Stimulated activated CD8-positive, alpha-beta memory T cell treated with anti-CD3 and anti-CD28 coated beads, Interleukin-4, amount 100 ng/mL, for 1 hour (primary cell): ENCODE measurements at places on chromosomes 11 and 22.

DNA sequence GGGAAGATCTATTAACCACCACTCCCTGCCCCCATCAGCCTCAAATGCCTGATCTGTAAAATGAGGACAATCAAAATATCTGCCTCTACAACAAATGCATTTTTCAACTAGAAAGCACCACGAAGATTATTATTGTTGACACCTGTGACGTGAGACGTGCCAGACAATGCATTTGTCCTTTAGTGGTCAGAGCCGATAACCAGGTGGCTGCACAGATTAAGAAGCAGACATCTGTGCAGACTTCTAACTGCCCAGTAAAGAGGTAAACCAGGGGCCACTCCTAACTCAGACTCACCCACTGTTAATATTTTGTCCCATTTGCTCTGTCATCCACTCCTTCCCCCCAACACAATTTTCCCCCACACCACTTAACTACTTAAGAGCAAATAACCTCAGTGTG, 11.7 kb downstream of the PLEKHA7 start:
- DNase-seq: no peak

DNA sequence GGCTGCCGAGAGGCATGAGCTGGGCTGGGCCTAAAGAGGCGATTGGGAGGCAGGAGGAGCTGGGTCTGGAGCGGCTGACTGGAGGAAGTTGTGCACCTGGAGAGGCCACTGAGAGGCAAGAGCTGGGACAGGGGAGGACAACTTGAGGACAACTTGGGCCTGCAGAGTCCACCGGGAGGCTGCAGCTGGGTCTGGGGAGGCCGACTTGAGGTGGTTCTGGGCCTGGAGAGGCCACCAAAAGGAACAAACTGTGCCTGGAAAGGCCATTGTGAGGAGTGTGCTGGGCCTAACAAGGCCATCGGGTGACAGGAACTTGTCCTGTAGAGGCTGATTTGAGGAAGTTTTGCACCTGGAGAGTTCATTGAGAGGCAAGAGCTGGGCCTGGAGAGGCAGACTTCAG, 41.5 kb downstream of the OR4C45 start:
- no peak for DNase-seq

DNA sequence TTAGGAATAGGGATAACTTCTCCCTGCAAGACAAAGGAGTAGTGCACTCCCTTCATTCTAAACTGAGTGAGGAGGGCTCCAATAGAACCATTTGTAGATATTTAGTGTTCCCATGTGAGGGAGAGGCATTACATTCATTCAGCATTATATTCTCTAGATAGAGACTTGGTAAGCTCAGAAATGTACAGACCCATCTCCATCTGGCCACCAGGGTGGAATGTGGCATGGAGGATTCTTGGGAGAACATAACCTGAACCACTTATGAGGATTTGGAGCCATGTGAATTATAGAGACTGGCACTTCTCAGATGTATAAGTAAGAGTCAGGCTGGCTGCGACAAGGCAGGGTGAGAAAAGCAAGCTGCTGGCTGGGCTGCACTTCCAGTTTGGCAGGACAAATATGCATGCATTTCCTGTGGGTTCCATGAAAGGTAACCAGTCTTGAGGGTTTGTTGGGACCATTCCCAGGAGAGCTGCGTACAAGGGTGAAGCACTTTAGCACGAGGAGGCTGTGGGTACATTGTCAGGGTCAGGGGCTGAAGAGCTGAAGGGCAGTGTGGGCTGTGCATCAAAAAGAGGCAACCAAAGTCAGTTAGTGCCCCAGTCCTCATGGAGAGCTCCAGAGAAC, 9.2 kb downstream of the RRP8 start:
- no peak for DNase-seq

- no peak for DNase-seq
Observed at GRCh38 chr11:108863528-108863927, 198.7 kb downstream of the DDX10 start.

DNA sequence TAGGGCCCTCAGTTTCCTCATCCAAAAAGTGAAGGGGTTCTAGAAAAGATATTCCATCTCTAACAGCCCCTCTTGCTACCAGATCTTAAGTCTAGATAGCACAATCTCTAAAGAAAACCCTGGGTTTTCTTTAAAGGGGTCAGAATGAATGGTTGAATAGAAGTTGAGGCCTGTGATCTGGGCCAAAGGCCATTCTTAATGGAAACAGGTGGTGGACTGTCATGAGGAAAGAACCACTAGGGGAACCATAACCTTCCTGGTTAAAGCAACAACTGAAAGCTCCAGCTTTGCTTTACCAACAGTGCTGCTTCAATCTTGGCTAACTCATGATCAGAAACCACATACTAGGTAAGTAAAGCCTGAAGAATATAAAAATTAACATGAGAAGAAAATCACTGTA, 1.8 kb downstream of the CELF1 start:
- no peak for DNase-seq

DNA sequence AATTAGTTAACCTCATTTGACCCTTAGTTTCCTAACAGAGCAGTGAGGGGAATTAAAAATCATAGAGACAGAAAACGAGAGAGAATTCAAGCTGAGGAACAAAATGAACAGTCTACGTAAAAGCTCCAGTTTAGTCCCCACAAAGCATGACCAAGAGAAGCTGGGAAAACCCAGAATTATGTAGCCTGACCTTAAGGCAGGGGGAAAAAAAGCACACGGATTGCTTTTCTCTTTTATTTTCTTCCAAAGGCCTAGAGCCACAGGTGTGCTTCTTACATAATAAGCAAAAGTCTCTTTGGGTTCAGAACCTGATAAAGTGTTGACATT, 514 bp upstream of the AMBRA1 start:
- DNase-seq: no peak

DNA sequence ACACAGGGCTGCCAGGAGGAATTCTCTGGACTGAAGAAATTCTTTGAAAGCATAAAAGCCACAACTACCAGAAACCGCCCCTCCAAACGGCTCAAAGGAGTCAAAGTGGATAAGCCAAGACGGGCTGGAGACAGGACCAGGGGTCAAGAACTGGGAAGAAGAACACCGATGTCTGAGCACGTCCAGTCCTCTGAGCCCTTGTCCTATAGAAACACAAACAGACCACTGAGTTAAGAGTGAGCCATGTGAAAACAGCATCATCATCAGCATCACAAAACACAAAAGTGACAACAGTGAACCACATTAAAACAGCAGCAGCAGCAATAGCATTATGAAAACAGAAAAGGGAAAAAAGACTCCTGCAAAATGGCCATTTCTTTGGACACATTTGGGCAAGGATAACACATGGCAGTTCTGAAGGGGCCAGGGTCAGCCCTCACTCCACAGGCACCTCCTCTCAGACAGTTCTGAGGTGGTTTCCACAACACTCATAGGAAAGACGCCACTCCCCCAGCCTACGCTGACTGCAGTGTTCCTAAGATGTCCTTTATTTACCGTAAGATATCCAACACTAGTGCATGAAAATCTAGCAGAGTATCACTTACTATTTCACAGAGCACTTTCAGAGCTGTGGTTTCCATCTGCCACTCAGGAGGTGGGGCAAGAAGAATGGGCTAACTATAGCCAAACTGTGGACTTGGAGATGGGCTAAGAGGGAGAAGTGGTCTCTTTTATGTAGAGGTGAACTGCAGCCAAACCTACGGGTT, 28.6 kb upstream of the YPEL1 start:
- no peak for DNase-seq

DNA sequence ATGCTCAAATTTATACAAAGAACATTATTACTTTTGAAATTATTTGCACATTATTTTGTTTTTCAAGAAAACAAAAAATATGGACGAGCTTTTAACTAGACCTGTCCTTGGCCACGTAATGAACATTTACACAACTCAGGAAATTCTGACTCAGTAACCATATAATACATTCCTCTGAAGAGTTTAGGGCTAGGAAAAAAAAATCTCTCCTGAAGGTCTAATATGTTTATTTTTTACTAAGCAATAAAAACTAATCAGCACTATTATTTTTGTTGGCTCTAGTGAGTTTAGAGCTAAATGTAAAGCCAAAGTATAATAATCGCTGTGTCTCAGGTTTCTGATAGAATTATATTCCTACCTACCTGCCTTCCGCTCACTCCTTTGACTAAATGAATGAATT, 187.5 kb downstream of the SWAP70 start:
- DNase-seq: no peak

DNA sequence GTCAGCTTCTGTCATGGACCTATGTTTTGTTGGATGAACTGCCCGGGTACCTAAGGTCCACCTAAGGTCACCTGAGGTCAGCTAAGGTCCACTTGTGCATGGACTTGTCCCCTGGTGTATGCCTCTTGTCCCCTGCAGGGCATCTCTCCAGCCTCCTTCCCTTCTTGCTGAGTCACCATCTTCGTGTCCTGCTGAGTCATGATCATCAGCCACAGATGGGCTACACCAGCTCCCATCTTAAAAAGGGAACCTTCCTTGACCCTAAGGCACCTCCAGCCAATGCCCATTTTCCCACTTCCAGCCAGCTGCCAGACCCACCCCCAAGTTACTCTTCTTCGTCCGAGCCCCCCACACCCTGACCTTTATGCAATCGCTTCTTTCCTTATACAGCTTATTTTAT, 544.9 kb downstream of the TBC1D22A start:
- no peak for DNase-seq

DNA sequence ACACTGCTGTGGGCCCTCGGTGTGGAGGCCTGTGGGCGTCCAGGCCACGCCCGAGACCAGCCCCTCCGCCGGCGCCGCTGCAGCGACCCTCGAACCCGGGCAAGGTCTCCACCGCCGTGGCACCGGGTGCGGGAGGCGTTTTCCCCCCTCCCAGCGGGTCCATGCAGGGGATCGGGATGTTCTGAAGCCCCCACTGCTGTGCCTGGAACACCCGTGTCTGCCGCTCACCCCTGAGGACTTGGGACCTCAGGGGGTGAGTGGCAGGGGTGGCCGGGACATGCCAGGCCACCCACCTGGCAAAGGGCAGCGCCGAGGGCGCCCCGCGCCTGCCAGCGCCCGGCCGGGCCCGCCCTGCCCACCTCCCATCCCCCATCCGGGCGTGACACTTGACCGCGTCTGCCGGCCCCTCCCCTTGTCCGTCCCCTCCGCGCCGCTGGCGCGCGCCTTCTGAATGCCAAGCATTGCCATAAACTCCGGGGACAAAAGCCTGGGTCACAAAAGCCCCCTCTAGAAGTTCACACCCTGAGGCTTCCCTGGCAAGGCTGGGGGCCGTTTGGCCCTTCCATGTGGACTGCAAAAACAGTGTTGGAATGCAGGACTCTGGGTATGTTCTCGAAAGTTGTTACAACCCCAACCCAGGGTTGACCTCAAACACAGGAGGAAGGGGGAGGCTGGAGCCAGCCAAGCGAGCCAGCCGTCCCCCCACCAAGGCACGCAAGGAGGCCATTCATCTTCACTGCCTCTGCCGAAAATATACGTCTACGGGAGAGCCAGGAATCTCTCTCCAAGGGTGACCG, 819 bp upstream of the KCNQ1OT1 start:
- DNase-seq: no peak

GRCh38 chr11:102061276-102061675, 14.0 kb downstream of the CFAP300 start:
- no peak for DNase-seq

DNA sequence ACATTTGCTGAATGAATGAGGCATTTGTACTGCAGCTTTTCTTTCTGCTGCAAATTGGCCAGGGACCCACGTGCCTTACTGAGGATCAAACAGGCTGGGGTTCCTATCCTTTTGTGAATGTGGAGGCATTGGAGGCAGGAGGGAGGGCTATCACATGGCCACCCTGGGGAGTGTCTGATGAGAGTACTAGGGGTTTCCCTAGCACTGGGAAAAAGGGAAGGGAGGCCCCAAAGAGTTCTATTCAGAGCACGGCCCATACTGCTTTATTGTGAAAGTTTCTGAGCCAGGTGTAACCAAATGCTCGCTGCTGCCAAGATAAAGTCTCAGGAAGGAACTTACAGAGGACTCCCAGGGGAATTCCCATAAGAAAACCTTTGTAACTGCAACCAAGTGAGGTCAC, 78.4 kb upstream of the ANO1 start:
- no peak for DNase-seq

GRCh38 chr11:23226331-23227077, 366.2 kb upstream of the CCDC179 start:
- DNase-seq: no peak

- no peak for DNase-seq
Observed at GRCh38 chr22:24997023-24997422, 44.5 kb downstream of the KIAA1671 start.

GRCh38 chr11:10302744-10303557, 1.9 kb upstream of the ADM start:
- DNase-seq: no peak

DNA sequence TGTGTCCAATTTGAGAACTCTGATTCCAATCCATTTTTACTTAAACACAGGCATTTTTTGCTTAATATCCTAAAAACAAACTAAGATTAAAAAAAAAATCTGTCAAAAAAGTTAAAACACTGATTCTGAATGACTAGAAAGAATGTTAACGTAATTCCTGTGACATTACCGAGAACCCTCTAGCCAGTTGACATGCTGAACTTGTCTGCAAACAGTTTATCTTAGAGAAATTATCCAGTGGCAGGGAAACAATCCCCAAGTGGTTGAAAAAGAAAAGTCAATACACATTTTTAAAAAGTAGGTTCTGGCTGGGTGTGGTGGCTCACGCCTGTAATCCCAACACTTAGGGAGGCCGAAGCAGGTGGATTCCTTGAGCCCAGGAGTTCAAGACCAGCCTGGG, 11.6 kb downstream of the KMT5B start:
- DNase-seq: no peak

- no peak for DNase-seq
Observed at GRCh38 chr22:39129746-39130145, 22.7 kb downstream of the CBX7 start.

- DNase-seq: no peak
Observed at GRCh38 chr11:124898711-124899110, 1.0 kb upstream of the ROBO4 start.

DNA sequence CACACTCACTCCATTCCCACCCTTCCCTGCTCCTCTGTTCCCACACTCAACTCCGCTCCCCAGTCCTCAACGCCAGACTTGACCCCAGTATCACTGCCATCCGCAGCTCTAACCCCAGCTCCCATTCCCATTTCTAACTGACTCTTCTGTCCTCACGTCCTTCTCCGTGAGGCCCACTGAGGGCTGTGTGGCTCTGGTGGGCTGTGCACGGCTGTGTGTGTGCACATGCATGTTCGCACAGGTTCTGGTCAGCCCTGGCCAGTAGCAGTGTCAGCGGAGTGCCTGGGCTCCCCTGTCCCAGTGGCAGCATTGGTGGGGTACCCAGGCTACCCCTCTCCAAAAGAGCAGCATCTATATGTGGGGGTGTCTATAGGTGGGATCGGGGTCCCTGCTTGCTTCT, 5.0 kb downstream of the CAPN1 start:
- DNase-seq: no peak

GRCh38 chr11:33147559-33147958, 13.7 kb downstream of the CSTF3 start:
- DNase-seq: no peak

- DNase-seq: no peak
Observed at GRCh38 chr11:131816051-131816450, 445.6 kb downstream of the NTM start.

DNA sequence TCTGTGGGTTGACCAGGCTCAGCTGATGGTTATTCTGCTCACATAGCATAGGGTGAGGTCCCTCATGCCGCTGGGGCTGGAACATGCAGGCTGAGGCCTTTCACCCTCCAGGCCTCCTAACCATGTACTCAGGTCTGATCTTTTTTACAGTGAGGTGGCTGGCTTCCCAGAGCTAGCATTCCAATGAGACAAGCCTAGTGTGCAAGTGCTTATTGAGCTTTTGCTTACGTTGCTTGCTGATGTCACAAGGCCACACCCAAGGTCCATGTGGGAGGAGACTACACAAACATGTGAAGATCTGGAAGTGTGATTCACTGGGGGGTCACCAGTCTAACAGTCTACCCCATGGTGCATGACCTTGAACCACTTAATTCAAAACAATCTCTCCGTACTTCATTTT, 33.9 kb downstream of the ISX start:
- no peak for DNase-seq
